Amygdala (tissue), 56 donors: ENCODE measurements at places on chromosomes 1 and 21.

- no peak for DNase-seq
Observed at GRCh38 chr1:158952416-158952815, 21.1 kb downstream of the PYHIN1 start.

GRCh38 chr21:33642896-33643657, 776 bp downstream of the ITSN1 start:
- no peak for DNase-seq

DNA sequence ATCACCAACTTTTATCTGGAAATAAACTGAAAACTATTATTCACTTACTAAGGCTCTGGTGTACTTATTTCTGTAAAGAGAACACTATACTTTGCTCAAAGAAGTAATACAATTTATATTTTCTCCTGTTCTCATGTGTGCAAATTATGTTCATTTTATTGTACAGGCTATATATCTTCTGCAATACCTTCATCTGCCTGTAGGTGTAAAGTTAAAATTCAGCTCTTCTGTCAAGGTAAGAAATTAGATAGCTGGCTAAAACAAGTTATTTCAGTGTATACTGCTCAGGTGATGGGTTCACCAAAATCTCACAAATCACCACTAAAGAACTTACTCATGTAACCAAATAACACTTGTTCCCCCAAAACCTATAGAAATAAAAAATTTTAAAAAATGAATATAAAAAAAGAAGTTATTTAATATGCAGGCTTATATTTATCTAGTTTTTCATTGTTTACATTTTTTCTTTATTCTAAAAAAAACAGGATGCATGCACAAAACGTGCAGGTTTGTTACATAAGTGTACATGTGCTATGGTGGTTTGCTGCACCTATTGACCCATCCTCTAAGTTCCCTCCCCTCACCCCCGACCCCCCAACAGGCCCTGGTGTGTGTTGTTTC, 81.5 kb downstream of the PTGER3 start:
- no peak for DNase-seq

DNA sequence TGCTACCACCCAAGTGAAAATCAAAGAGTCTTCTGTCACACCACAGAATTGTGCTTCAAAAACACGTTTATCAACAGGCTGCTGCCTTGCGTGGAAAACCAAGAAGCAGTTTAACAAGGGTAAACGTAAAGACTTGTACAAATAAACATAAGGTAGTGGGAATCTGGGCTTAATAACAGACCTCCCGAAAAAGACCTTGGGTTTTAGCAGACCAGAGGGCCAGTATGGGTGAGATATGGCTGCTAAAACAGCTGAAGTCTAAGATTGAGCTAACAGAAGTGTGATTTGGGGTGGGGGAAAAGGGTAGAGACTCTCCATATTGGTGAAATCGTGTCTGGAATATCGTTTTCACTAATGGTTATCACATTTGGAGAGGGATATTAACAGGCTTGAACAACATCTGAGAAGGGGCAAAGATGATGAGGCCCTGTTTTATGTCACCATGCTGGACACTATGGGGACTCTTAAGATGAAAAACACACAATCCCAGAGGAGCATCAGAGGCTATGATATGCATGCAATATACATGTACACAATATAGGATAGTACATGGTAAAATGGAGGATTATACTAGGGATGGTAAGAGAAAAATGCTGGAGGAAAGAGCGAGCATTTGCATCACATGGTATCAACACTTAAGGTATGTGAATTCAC, 1.4 kb downstream of the MOV10 start:
- no peak for DNase-seq

DNA sequence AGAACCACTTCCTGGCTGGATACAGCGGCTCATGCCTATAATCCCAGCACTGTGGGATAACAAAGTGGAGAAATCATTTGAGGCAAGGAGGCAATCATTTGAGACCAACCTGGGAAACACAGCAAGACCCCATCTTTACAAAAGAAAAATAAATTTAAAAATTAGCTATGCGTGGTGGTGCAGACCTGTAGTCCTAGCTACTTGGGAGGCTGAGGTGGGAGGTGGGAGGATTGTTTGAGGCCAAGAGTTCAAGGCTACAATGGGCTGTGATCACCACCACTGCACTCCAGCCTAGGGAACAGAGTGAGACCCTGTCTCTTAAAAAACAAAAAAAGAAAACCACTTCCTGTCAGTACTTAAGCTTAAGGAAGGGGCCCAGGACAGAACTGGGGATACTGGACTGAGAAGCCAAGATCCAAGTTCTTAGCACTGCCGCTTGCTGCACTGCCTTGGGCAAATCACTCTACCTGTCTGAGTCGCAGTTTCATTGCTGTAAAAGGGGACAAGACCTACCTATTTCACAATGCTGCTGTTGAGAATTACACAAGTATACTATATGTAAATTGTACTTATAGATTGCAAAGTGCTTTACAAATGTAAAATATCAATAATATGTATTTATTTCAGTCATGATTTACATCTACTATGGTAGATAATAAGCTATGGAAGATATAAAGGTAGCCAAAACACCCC, 154.9 kb downstream of the RERE start:
- no peak for DNase-seq

GRCh38 chr1:96596226-96596922, 125.2 kb upstream of the PTBP2 start:
- no peak for DNase-seq

DNA sequence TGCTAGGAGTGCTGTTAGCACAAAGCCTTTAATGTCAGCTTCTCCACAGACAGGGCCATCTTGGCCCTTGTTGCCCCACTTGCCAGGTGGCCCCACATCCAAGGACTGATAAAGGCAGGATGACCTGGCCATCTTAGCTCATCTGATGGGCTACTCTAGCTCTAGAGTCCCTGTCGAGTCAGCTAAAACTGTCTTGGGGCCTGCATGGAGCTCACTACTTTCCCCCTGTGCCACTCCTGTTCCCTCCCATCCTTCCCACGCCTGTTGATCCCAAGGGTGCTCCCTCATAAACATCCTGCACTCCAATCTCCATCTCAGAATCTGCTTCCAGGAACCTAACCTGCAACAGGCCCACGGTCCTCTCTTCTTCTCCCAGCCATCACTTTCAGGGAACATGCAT, 652 bp upstream of the GPX7 start:
- DNase-seq, result no peak

DNA sequence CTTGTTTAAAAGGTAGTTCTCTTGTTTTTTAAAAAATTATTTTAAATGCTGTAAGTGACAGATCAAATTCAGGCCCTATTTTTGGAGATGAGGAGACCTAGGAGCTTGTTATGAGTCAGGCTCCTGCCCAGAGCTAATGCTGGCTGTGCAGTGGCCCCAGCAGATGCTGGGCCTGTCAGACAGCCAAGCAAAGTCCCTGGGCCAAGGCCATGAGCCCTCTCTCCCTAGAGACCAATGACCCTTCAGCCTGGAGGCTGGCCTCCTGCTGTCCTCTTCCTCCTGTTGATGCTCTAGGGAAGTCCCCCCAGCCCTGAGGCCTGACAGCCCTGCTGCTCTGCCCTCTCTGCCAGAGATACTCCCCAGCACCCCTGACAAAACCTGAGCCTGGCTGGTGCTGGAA, 128.1 kb upstream of the CTTNBP2NL start:
- no peak for DNase-seq

DNA sequence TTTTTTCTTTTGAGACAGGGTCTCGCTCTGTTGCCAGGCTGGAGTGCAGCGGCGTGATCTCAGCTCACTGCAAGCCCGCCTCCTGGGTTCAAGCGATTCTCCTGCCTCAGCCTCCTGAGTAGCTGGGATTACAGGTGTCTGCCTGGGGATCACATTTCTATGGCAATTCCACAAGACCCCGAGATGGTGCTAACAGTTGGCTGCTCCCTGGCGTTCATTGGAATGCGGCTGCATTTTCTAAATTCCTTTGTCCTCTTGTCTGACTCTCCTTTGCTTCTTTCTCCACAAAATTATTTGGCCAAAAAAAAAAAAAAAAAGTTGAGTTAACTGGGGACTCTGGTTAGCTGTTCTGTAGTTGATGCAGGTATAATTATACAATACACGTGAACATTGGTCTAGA, 176.4 kb downstream of the ETS2 start:
- DNase-seq, result no peak

GRCh38 chr1:185105121-185105520, 51.6 kb downstream of the TRMT1L start:
- DNase-seq, result no peak

- DNase-seq, result no peak
Observed at GRCh38 chr1:24764848-24765247, 19.6 kb downstream of the CLIC4 start.

GRCh38 chr1:66323958-66324625, 209.9 kb upstream of the SGIP1 start:
- DNase-seq, result no peak

GRCh38 chr21:33980276-33980916, 64.8 kb upstream of the ATP5PO start:
- no peak for DNase-seq

- no peak for DNase-seq
Observed at GRCh38 chr1:178151831-178152230, 57.9 kb downstream of the RASAL2 start.

DNA sequence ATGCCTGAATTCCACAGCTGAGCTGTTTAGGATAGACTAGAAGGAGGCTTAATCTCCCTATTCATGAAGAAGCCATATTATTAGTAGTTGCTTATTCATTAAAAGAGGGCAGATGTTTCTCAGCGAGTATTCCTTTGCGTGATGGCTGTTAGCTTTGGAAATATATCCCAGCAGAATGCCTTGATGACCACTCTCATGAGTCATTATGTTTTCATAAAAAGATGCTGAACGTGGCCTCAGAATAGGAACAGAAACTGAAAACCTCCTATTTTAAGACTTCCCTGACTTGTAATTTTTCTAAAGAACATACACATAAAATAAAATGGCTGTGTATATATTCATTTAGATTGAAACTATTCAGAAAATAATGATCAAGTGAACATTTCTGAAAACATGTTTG, 9.6 kb upstream of the PLA2G4A start:
- DNase-seq, result no peak

DNA sequence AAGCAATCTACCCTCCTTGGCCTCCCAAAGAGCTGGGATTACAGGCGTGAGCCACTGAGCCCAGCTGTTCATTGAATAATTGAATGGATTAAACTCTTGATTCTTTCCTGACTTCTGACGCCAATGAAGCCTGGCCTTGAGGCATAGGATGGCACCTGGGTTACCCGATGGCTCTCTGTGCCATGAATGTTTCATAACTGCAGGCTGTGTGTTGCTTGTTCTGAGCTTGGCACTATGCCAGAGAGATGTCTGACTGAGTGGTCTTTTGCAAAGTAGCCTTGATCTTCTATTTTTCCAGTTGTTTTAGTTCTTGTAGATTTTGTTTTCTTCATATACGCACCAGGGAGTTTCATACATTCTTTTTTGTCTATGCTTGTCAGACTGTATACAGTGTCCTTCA, 38.5 kb upstream of the AK4 start:
- no peak for DNase-seq

DNA sequence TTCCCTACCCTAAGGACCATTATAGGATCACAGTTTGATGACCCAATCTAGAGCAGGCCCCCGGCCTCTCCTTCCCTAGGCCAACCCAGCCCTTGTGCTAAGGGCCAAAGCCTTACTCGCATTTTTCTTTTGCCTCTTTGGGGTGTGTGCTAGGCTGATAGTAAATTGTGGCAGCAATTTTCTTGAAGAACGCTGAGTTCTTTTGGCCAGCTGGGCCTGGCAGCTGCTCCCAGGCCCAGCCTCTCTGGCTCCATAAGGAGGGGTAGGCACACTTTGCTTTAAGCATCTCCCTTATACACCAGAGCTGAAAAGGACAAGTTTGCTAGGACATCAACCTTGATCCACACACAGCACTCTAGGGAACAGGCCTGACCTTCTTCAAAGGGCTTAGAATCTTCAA, 4.2 kb downstream of the OLFML2B start:
- no peak for DNase-seq

- DNase-seq, result no peak
Observed at GRCh38 chr1:10046356-10047085, 13.8 kb downstream of the UBE4B start.

DNA sequence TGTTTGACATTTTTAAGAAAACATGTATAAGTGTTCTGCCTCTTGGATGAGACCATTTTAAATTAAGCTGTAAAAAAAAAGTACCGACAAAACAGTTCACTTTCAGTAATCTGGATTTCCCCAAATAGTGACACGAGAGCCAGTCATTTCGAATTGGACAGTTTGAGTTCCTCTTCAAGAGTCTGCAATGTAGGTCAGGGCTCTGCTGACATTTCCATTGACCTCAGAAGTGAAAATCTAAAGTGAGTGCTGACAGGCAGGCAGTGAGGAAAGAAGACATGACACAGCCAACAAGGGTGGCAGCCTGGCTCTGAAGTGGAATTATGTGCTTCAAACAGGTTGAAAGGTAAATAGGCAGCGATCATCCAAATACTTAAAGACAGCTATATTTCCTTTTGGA, at the start of gene IL23R:
Gene IL23R, plus strand, starts transcription at position 259 of the 400 bp plus-strand sequence. CDS start 1,667 bp downstream, outside the sequence.
- DNase-seq, result no peak

- DNase-seq, result no peak
Observed at GRCh38 chr1:175341631-175342429, 149.3 kb upstream of the KIAA0040 start.

- DNase-seq, result peak; percentile 4
Observed at GRCh38 chr21:31220575-31220974, 123.5 kb downstream of the TIAM1 start.

DNA sequence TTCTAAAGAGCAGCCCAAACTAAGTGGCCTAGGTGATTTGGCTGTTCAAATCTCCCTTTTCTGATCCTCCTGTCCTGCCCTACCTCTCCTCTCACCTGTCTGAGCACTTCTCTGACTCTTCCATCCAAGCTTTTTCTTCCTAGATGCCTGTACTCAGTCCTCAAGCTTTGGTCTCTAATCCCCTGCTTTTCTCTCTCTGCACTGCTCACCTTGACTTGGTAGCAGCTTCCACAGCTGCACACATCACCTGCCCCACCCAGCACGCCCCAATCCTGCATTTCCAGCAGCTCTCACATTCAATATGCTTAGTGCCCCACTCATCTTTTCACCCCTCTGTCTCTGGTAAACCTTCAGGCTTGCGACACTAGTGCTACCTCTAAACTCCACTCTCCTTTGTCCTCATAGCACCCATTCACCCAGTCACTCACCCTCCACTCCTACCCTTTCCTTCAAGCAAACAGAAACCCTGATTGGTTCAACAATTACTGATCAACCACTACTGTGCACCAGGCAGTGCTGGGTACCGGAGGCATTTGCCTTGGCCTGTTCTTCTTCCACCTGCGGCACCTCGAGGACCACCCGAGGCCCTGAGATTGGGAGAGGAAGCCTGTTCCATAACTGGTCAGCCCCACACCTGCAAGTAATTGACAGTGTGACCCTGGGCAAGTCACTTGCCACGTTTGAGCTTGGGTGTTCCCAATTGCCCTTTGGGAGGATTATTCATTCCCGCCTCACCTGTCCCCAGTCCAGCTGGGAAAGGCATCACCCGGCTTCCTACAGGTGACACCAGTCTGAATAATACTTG, 136.1 kb upstream of the EDN2 start:
- no peak for DNase-seq
